ENCODE measurements at places on chromosomes 13 and 19.

GRCh38 chr19:47074621-47075020 is 26.2 kb upstream of the TMEM160 start:
- DNase-seq = peak; percentile 64

- no peak for DNase-seq
Measured at GRCh38 chr13:98260357-98261164, 83.5 kb upstream of the RNF113B start.

- no peak for DNase-seq
Measured at GRCh38 chr13:110391273-110391672, 84.2 kb downstream of the COL4A2 start.

GRCh38 chr13:23695711-23696464 is 125.7 kb downstream of the TNFRSF19 start:
- no peak for DNase-seq

- DNase-seq = no peak
Measured at GRCh38 chr13:89150362-89150761, 1479.2 kb downstream of the SLITRK5 start.

GRCh38 chr19:35090506-35091214 is 25.0 kb upstream of the FXYD3 start:
- DNase-seq = no peak

DNA sequence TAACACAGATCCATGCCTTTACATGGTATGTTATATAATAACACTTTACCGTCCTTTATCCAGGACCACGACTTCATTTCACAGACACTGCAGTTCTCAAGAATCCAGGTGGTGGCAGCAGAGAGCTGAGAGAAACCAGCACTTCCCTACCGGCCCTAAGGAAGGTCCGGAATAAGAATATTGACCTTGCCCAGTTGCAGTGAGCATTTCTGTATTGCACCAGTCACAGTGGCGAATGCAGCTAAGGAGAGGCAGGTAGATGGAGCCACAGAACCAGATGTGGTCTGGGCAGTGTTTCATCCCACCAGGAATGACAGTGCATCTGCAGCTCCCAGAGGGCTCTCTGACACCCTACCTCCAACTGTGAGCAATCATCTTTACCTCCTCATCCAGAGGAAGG is 44.6 kb downstream of the ZNF787 start:
- DNase-seq = peak; percentile 14

All from GDM1 (cell line).